NCI-H446 (cell line): ENCODE measurements at places on chromosomes 12 and 14.
A peak's percentile ranks its signal among the peaks of the same experiment; 100 is the strongest.

DNA sequence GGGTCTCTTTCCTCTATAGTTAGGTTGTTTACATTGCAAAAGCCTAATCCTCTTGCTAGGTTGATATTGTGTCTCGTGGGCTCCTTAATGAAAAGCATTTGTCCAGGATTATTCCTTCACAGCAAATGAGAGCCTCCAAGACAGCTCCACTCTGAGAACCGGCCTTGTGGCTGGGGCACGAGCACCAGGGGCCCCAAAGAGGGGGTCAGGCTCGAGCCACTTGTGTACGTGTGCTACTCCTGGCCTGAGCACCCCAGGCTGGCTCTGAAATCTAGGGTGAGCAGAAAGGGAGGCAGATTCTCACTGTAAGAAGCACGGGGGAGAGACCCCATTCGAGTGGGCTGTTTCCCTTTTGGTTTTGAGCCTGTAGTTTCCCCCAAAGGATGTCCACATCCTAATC is 45.0 kb upstream of the FZD10 start:
- DNase-seq = no peak

GRCh38 chr12:49821373-49822287 is 6.6 kb downstream of the NCKAP5L start:
- no peak for DNase-seq

- DNase-seq = peak; percentile 30
Measured at GRCh38 chr12:53234271-53234914, 2.4 kb upstream of the RARG start.

DNA sequence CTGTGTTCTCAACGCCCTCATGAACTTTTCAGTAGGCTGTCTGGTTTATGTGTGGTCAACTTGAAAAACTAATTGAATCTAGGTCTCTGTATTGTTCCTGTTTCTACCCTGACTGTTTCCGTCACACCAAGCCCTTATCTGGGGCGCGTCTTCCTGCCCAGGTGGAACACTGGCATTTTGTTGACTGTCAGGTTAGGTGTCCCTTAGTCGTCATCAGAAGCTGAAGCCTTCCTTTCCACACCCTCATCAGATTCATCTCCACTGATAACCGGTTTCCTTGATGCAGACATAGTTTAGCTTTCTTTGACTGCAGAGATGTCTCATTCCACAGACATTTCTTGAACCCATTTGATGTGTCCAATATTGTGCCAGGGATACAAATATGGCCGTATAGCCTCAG is 96.5 kb downstream of the DUSP16 start:
- no peak for DNase-seq

- DNase-seq = no peak
Measured at GRCh38 chr12:27474344-27474743, 27.8 kb downstream of the SMCO2 start.

DNA sequence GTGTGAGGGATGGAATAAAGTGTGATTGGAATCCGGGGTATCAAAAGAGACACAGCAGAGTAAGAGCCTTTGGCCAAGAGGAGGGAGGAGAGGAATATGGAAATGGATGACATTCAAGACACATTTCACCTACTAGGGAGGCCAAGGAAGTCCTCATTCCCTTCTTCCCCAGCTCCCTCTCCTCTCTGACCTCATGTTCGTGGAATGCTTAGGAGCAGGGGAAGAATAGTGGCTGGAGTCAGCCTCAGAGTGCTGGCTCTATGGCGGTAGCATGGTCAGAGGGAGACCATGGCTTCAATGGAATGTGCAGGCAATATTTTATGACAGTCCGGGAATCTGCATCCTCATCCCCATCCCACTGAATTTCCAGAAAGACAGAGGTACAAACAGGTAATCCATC is 196.6 kb downstream of the EGLN3 start:
- no peak for DNase-seq

DNA sequence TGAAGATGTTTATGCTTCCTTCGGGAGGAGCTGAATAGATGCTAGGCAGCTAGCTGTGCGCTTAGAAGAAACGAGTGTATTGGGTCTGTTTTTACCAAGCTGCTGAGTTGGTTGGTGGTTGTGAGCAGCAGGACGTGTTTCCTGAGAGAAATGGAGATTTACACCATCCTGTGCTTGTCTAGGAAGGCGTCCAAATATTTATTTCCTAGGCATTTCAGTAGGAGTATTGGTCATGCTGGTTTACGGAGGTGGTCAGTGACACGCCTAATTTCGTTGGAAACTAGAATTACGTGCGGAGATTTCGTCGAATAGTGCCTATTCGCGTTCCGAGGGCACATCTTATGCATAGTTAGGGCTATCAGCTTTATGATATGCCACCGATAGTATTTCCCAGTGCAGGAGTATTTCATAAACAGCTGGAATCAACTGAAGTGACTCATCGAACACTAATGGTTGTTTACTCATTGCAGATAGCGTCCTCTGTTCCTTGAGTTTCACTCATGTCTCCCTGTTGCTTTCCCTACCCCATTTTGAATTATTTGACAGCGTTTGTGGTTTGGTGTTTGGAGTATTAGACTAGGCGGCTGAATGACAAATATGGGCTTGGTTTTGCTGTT is 780 bp downstream of the TBC1D15 start:
- DNase-seq = peak; percentile 12

- DNase-seq = no peak
Measured at GRCh38 chr12:127245009-127245408, 1022.0 kb upstream of the TMEM132C start.

DNA sequence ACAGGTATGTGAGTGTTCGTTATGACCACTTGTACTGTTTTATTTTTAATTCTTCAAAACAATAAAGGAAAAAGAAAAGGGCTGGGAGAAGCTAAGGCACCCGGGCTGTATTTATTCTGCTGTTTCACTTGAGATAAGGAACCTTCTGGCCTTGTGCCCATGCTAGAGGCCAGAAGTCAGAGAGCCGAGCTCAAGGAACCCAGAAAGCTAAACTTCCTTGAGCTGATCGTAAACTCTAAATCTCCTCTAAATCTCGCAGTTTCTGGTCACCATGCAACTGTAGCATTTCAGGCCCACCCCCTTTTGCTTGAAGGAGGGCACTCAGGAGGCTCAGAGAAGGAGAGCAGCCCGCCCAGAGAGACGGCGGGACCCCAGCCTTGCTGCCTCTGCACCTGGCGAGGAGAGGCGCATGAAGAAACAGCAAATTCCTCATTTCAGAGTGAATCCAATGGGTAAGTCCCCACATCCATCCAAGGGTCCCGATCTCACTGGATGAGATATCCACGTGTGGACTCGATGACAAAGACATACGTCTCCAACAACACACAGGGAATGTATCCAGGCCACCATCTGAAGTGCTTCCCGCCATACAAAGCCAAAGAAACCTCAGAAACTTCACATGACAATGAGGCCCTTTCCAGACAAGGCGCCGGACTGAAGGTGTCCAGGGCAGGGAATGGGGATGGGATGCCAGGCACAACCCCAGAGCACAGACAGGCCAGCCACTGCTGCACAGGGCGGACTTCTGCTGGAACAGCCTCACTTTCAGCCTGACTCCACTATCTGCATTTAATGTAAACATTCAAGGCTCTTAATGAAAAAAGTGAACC is 14.6 kb downstream of the CCDC88C start:
- DNase-seq = no peak

- DNase-seq = no peak
Measured at GRCh38 chr12:118590406-118591150, 214.2 kb downstream of the SUDS3 start.
